Dermis blood vessel endothelial cell (primary cell): ENCODE measurements at places on chromosomes 3 and 15. TPM values are rescaled to one million over a fixed set of nuclear protein-coding genes. Genes with fewer than 3 reads are reported as not detected.

DNA sequence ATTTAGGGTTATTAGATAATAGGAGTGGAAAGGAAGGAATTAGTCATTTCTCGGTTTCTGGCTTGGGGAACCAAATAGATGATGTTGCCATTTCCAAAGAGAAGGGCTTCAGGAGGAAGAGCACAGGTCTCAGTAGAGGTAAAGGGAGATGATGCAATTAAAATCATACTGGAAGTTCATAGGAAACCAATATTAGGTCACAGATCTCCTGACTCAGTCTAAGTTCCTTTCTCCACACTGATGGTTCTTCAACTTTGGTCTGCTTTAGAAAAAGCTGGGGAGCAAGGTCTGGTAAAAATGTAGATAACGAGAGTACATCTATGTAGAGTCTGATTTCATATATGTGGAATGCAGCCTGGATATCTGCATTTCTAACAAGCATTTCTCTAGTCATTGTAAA lies 130.9 kb downstream of the POLQ start:
- no peak for DNase-seq

DNA sequence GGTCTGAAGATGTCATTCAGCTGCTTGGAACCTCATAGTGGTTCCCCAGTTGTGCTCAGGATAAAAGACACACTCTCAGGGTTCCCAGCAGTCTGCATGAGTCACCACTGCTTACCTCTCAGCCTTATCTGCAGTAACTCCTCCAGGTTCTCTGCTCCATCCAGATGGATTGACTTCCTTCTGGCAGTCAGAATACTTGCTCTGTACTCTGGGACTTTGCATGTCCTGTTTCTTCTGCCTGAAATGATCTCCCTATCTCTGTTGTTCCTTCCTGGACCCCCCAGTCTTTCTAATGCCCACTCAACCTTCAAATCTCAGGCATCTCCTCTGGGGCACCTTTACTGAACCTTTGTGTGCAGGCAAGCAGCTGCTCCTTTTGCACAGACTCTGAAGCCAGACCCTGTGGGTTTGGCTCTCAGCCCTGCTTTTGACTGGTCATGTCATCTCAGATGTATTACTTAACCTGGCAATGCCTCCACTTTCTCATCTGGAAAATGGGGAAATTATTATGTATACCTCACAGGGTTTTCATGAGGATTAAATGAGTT lies 38.4 kb downstream of the ITPR1 start:
- peak; percentile 21 for DNase-seq

GRCh38 chr3:35064761-35065160 lies 574.6 kb upstream of the ARPP21 start:
- DNase-seq: no peak

- DNase-seq: peak; percentile 80
Measured at GRCh38 chr3:113626503-113627371, 69.7 kb downstream of the USF3 start.

- DNase-seq: peak; percentile 28
Measured at GRCh38 chr15:77027697-77028450, 32.9 kb downstream of the PSTPIP1 start.

- DNase-seq: peak; percentile 50
Measured at GRCh38 chr3:182682263-182683241, 110.8 kb upstream of the ATP11B start.

GRCh38 chr3:9351709-9352126 lies 11.1 kb upstream of the THUMPD3 start:
- no peak for DNase-seq

DNA sequence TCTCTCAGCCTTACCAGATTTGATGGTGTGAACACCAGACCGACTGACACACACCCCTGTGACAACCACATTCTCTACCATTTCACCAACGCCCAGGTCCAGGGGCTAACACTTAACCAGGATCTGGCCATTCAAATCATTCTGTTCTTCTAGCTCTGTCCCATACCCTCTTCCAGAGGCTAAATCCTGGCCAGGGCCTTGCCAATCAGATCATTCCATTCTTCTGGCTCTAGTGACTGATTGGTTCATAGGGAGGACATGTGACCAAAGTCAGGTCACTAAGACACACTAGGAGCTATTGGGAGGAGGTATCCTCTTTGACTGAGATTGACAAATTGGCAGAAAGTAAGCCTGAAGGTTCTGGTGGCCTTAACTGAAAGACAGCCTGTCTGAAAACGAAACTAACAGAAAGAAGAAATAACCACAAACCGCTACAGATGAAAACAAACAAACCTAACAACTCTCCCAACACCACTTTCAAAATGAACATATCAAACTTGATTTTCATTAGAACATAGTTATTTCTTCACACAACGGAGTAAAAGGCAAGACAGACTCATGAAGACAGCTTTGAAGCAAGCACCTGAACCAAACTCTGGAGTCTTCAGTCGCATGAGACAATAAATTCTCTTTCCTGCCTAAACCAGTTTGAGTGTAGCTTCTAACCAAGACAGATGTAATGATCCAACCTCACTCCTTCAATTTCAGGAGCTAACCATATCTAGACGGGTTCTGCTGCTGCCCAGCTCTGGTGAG lies 68.5 kb downstream of the TRANK1 start:
- no peak for DNase-seq

The ADGRG7 gene
- total RNA-seq: not detected in 2 replicates

- DNase-seq: peak; percentile 14
Measured at GRCh38 chr3:4888913-4889846, 90.1 kb upstream of the BHLHE40 start.

DNA sequence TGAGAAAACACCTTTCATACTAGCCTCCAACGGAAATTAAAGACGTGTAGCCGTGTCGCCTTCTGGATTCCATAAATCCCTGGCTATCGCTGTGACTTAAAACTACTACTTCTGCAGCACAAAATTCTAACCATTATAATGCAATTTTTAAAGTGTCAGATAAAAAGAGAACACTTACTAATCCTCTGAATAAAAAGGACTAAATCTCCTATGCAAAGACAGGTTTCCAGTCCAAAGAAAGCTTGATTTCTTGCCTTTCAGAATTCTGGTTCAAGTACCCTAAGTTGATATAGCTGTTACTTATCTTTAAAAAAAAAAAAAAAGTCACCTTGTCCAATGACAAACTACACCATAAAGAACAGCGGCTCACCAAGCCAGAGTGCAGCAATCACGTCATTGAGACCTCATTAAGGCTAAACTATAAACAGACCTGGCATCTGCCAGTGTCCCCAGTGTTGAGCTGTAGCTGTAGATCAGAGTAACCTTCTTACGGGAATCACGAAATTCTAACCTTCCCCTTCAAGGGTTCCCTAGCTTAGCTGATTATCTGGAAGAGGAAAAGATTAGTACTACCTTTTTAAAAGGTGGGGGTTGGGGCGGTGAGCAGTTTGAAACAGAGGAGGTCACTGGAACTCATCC lies 2.2 kb downstream of the ABCC5 start:
- no peak for DNase-seq

The GATA2 gene
- 12.9 and 25.0 TPM in 2 replicates for total RNA-seq

GRCh38 chr15:75235051-75235673 lies 23.0 kb upstream of the GOLGA6C start:
- no peak for DNase-seq

GRCh38 chr3:42886294-42886822 lies 10.7 kb upstream of the CYP8B1 start:
- no peak for DNase-seq

- DNase-seq: no peak
Measured at GRCh38 chr3:36871379-36872126, 73.3 kb downstream of the TRANK1 start.

The SPG21 gene
- total RNA-seq: 77.3 and 84.7 TPM in 2 replicates

GRCh38 chr3:187370051-187370450 lies 1.9 kb downstream of the RTP4 start:
- DNase-seq: no peak

The CCDC33 gene
- 0.05 TPM in 1 of 2 replicates, not detected in the other for total RNA-seq

- no peak for DNase-seq
Measured at GRCh38 chr3:185884641-185885040, 53.2 kb downstream of the TRA2B start.

- no peak for DNase-seq
Measured at GRCh38 chr3:151491525-151491924, 30.7 kb upstream of the IGSF10 start.

- no peak for DNase-seq
Measured at GRCh38 chr15:22925875-22926274, 54.3 kb downstream of the CYFIP1 start.

DNA sequence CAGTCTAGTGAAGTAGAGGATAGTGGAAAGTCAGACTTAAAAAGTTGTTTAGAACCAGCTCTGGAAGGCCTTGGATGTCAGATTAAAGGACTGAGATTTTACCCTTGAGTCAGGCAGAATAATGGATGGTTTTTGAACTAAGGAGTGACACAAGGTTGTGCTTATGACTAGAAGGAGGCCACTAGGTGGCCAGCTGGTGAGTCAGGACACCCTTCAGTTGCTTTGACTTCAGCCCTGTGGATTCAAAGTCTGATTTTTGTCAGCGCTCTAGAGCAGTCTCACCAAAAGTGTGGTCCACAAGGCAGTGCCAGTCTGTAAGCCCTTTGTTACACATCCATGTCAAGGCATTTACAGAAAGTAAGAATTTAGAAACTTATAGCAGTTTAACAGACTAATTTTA lies 3.8 kb upstream of the GABPB1 start:
- DNase-seq: peak; percentile 72

DNA sequence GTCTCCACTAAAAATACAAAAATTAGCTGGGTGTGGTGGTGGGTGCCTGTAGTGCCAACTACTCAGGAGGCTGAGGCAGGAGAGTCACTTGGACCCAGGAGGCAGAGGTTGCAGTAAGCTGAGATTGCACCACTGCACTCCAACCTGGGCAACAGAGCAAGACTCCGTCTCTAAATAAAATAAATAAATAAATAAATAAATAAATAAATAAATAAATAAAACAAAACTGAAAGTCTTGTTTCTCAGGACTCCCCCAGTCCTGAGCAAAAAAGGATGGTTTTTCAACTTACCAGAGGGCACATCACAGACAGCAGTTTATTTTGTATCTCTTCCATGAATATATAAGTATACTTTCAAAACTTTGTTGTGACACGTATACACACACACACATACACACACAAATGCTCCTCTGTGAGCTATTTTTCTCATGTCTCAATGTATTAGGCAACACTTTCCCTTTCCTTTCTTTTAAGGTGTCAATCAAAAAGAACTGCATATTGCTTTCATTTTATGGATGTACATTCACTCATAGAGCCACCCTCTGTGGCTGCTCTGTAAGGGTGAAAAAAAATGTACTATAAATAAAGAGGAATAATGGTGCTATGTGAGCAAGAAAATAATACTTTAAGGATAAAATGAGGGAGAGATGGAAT lies 54.8 kb upstream of the MITF start:
- DNase-seq: no peak

The H1-8 gene
- not detected in 2 replicates for total RNA-seq

GRCh38 chr3:136336329-136337100 lies 86.4 kb downstream of the PCCB start:
- DNase-seq: no peak

DNA sequence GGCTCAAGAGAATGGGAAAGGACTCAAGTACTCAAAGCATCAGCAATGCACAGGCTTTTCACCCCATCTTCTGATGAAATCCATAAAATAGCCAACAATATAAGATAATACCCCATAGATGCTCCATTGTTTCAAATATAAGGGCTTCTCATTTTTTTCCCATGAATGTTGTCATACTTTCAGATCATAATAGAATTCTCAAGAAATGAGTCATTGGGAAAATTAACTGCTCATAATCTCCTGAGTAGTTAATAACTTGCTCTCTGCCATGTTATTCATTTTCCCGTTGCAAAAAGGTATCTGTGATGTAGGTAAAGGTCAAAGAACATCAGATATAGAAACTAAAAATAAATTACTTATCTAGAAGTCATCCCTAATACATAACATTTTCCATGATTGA lies 121.9 kb downstream of the NSUN3 start:
- peak; percentile 1 for DNase-seq

- DNase-seq: no peak
Measured at GRCh38 chr3:66076861-66077470, 38.2 kb upstream of the MAGI1 start.

GRCh38 chr3:46693038-46693891 lies at the start of gene ALS2CL:
ALS2CL (minus strand) TSS chr3:46693679; CDS start chr3:46689440, 4,239 bp downstream.
- DNase-seq: peak; percentile 49

DNA sequence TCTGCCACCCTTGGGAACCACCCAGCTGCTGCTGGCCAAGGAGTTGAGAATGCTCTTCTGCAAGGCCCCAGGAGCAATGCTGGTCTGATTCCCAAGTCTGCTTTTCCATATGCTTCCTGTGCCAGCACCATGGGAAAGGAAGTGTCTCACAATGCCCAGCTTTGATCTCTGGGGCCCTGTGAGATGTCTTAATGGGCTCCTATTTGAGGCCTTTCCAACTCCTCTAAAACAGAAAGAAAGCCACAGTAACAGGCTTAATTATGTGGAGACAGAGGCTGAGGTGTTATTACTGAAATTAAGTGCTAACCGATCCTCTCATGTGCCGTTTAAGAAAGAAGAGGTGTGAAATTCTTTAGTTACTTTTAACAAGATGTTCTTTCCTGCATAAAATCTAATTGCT lies 4.5 kb downstream of the EOGT start:
- peak; percentile 96 for DNase-seq

DNA sequence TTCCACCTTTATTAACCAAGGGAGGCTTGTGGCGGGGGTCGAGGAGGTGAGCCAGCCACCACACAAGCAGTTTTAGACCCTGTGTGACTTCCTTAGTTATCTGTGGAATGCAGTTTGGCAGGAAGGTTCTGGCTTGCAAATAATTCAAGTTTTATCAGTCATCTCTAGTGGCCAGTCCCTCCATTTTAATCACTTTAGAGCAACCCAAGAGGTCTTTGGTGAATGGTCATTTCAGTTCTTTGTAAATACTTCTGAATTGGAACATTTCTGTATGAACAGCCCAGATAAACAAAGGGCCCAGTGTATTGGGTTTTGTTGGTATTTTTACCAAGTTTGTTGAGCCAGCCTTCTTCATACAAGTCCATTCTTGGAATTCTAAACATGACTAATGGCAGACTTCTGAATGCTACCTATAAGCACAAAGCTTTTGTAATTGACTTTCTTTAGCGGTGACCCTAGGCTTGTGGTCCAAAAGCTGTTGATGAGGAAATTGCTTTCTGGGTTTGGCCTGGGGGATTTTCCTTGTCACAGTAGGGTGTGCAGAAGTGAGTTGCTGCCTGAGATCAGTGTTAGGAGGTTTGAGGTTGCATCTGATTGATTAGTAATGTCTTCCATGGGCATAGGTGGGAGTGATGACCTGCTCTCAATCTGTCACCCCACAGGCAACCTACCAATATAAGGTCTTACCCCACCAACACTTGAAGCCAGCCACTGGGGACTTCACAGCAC lies 193.3 kb upstream of the TOPAZ1 start:
- no peak for DNase-seq

DNA sequence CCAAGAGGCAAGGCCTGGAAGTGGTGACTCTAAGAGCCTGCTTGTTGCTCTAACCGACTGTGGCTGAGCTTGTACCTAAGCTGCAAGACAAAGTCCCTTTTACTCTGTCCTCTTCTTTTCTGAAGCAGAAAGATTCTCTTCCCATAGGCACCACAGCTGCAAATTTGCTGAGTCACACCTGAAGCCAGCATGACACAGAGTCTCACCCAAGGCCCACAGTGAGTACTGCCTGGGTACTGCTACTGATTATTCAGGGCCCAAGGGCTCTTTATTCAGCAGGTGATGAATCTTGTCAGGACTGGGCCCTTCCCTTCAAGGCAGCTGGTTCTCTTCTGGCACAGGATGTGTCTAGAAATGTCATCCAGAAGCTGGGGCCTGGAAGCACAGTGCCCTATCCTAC lies 18.9 kb upstream of the TIGIT start:
- DNase-seq: no peak

The SLC22A13 gene
- total RNA-seq: 0.17 and 0.19 TPM in 2 replicates

The CHAC1 gene
- total RNA-seq: 2.2 and 2.9 TPM in 2 replicates
